ENCODE measurements at places on chromosomes 16 and 17.

GRCh38 chr16:50566014-50566962 lies 18.1 kb downstream of the NKD1 start:
- DNase-seq, result no peak

DNA sequence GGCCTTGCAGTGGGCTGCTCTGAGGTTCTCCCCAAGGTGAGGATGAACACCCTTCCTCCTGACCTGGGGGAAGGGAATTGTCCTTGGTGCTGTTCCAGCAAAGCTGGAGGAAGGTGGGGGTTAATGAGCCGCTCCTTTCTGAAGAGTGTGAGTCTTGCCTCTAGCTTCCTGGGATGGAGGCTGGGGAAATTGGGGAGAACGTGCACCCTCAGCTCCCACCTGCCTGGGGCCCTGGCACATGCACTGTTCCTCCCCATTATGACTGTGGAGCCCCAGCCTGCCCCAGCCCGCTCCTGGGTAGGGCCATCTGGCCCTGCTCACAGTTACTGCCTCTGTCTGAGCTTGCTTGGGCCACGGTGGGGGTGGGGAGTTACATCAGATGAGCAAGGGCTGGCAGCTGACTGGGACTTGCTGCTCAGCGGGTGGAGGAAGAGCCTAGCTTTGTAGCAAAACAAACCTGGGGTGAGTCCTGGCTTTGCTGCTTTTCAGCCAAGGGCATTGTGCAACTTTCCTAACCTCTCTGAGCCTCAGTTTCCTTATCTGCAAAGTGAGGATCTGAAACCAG lies 11.1 kb downstream of the TNS4 start:
- no peak for DNase-seq

DNA sequence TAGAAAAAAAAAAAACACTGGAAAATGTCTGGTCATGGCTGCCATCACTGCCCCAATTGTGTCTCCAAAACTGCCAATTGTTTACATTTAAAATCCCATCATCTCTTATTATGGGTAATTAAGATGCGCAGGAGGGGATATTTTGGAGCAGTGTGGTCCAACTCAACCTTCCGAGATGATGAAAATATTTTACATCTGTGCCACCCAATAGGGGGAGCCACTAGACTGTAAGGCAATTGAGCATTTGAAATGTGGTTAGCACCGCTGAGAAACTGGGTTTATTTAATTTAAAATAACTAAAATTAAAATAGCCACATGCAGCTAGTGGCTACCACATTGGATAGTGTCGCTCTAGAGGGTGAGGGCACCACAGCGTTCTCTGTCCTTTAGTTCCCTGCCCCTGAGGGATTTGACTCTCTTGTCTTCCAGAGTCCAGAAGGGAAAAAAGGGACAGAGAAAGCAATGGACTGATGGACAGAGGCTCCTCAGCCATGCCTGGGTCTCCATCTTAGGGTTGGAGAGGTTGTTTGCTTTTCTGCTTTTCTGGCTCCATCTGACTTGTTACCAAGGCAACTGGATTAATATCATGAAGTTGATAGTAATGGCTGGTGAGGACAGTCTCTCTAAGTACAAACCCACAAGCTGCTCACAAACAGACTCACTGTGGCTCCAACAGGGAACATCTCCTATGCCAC lies 3.5 kb downstream of the MPO start:
- no peak for DNase-seq

- no peak for DNase-seq
These were observed 38.0 kb upstream of the MNT start for GRCh38 chr17:2438823-2439222.

DNA sequence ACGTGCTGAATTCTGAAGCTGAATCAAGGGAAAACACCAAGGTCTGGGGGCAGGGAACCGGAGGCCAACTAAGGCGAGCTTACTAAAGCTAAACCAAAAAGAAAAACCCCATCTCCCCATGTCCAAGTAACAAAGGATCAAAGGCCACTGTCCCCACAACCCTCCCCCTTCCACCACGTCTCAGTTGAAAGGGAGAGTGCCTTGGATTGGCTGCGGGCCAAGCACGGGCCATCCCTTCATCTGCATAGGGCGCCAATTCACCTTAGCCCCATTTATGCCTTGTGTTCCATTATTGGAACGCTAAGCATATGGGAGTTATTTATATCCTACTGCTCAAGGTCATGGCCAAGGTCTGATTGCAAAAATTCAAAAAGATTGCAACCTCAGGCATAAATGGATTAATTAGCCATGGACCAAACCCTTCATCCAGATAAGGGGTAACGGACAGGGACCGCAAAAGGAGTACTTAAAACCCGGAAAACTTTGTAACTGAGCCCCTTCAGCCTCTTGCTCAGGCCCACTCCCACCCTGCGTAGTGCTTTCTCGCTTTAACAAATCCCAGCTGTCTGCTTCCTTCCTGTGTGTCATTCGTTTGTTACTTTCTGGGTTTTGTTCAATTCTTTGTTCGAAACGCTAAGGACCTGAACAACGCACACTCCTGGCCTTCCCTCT lies 740 bp upstream of the ATP6V0D1 start:
- no peak for DNase-seq

DNA sequence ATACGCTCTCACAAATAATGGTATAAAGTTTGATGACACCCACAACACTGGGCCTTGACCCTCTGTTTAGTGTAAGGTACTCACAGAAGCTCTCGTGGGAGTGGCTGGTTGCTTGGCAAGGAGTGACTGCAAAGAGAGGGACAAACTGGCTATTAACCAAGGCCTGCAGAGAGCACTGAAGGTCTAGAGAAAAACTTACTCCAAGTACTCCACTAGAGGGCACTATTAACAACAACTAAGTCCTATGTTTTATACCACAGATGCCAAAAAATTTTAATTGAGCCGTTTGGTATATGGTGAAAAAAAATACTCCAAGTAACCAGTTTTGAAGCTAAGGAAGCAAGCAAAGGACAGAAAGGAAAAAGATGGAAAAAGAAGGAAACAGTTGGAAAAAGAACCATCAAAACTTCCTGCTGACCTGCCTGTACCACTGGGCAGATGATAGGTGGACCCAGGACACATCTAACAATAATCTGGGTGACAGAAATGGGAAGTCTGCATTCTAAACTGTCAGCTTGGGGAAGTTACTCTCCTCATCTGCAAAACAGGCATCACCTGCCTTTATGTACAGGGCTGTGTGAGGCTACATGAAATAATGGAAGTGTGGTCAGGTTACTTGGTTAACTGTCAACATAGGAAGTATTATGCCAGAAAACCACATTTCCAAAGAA lies 23.2 kb downstream of the DYNC1LI2 start:
- no peak for DNase-seq

DNA sequence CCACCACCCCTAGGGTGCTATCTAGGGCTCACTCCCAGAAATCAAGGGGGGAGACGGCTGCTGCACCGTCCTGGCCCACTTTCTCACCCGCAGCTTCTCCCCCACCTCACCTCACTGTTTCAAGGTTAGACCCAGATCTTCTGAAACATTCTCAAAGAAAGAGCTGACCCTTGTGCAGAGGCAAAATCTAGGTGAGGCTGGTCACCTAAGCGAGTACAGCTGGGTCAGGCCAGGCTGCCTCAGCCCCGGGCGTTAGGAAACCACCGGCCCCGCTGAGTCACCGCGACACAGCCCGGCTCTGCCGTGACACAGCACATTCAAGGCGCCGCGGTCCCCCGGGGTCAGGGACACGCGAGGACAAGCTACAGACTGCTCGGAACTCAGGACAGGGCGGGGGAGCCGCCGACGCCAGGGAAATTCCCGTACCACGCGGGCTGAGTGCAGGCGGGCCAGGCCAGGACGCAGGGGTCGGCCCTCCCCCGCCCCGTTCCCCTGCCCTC lies 27.1 kb downstream of the GNPTG start:
- DNase-seq, result no peak

DNA sequence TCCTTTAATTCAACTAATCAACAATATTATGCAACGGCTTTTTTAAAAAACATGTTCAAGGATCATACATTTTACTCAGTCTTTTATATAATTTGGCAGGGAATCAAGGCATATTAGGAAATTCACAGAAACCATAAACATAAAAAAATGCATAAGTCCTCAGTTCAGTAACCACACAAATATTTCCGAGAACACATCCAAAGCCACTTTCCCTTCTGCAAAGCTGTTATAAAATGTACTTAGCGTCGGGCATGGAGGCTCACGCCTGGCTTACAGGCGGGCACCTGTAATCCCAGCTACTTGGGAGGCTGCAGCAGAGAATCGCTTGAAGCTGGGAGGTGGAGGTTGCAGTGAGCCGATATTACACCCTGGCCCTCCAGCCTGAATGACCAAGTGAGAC lies 9.7 kb upstream of the ZC3H7A start:
- DNase-seq, result peak; percentile 66

- no peak for DNase-seq
These were observed 477 bp downstream of the CENPV start for GRCh38 chr17:16352667-16353316.

All from fibroblast of skin of left biceps (primary cell).